NCI-H460 (cell line): ENCODE measurements at places on chromosomes 4 and X.
A peak's percentile ranks its signal among the peaks of the same experiment; 100 is the strongest.

DNA sequence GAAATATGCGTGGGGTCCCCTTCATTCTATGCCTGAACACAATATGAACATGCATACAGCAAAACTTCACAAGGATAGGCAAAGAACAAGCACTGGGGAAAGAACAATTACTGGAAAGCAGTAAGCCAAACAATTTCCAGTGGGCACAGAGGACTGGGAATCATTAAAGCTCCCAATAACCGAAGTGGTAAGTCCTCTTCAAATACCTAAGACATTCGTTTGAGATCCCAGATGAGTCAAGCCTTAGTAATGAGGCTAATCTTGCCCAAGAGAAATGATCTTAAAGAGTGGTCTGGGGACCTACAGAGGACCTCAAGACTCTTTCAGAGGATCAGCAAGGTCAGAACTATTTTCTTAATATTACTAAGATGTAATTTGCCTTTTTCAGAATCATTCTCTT is 28.6 kb downstream of the ANAPC10 start:
- no peak for DNase-seq

GRCh38 chr4:74656596-74656995 is 137.7 kb downstream of the BTC start:
- DNase-seq: no peak

DNA sequence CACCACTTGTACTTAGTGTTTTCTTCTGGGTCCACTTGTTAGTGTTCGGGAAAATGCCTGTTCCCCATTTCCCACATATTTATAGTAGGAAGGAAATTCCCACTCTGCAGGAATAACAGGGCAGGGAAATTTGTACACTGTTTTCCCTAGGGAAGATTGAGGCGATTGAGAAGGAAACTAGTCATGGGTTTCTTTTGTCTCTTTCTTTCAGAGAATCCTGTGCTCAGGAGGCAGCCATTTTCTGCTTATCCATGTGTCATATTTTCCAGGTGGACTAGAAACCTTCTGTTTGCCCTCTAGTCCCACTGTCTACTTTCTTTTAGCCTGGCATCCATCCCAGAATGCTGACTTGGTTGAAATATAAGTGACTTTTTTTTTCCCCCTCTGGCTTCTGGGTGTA is 299.1 kb upstream of the ANKRD50 start:
- no peak for DNase-seq

- DNase-seq: no peak
Measured at GRCh38 chr4:176290520-176290919, 21.5 kb upstream of the ASB5 start.

DNA sequence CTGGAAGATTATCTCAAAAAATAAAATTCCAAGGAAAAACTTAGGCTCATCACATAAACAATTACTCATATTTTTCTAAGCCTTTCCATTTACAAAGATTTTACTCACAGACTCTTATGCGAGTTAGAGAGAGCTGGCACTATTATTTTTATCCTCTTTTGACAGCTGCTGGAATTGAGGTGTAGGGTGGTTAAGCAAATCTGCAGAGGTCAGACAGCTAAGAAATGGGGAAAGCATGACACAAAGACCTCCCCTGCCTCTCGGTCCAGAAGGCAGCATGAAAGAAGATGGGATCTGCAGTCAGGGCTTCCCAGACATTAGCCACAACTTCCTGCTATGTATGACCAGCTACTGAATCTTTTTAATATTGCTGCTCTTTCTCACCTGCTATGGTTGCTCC is 89.9 kb upstream of the CPEB2 start:
- no peak for DNase-seq

GRCh38 chr4:99157478-99157935 is 13.4 kb upstream of the ADH4 start:
- DNase-seq: no peak

DNA sequence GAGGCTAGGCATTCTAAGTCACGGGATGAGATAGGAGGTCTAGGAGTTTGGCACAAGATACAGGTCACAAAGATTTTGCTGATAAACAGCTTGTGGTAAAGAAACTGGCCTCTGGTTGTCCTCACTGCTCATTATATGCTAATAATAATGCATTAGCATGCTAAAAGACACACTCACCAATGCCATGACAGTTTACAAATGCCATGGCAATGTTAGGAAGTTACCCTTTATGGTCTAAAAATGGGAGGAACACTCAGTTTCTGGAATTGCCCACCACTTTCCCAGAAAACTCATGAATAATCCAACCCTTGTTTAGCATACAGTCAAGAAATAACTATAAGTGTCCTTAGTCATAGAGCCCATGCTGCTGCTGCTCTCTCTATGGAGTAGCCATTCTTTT is 286.9 kb downstream of the ZNF674 start:
- DNase-seq: no peak

GRCh38 chr4:179536694-179537093 is 2094.5 kb upstream of the AGA start:
- no peak for DNase-seq

GRCh38 chrX:41022566-41022965 is 62.7 kb upstream of the USP9X start:
- DNase-seq: peak; percentile 74
